ENCODE measurements at places on chromosomes 13 and 19.

GRCh38 chr13:43286751-43287150, 263.4 kb downstream of the DNAJC15 start:
- no peak for DNase-seq

GRCh38 chr13:113586661-113587479, 2.3 kb downstream of the TFDP1 start:
- no peak for DNase-seq

DNA sequence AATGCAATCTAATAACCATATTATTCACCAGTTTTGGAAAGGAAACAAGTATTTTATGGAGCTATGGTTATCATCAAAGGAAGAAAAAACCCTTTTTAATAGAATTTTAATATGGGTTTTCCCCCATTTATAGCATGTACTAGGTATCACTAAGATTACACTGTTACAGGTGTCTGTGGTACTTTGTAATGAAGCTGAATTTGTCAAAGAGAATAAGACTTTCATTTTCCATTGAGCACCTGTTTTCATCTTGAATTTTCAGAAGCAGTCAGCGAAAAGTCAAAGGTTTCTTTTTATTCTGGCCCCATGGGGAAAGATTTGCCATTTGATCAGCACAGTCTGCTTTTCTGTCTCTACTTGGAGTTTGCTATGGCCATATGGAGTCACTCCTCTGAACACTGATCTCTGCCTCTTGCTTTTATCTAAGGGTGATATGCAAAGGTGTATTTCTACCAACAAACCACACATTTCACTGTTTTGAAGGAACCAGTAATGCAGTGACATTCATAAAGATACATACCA, 590.0 kb downstream of the DCT start:
- DNase-seq, result no peak

DNA sequence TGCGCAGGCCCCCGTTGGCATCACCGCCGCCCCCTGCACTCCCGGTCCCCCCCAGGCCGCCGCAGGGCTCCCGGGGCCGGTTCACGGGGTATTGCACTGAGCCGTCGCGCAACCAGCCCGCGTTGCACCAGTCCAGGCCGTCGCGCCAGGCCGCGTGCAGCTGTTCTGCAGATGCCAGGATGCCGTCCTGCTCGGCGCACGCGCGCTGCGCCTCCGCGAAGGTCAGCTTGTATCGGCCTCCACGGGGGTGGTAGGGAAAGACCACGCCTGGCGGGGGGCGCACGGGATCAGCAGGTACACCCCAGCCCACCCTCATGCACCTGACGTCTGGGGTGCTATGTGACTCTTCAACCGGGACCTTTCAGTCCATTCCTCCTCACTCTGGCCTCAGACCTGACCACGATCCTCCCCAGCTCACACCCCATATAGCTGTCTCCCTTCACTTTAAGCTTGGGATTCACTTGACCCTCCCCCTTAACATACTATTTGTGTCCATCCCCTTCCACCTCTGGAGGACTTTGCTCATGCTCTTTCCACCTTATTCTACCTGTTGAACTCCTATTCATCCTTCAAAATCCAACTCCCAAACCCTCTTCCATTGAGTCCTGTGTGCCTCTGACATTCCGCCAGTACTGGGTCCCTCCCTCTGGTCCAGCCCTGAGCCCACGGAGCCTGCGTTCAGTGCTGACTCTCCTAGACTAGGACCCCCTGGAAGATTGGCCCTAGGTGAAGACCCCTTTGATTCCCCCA, 14.3 kb downstream of the TM6SF2 start:
- no peak for DNase-seq

DNA sequence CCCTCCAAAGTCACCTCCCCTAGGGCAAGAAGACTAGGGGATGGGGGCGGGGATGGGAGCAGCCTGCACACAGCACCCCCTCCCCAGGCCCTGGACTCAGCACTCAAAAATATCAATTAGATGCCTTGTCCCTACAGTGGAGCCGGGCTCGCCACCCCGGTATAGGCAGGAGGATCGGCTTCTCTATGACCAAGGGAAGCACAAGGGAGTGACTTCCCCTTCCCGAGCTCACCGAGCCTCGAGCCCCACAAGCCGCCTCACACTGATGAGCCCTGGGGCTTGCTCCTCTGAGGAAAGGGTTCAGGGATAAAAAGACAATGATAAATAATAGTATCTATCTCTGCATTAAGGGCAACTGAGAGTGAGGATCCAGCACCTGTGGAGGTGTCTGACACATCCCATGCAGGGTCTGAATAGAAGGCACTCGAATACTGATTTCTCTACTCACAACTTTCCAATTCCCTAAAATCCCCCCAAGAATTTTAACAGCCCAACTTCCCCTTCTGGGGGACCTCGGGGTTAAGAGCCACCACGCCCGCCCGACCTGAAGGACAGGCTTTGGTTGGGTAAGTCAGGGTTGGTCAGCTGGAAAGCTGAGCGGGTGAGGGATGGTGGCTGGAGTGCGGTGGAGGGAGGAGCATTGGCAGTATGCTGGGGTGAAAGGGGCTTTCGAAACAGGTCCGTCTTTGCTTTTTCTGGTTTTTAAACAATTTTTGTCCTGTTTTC, 51.3 kb downstream of the STK24 start:
- no peak for DNase-seq

GRCh38 chr13:80475718-80476117, 134.8 kb upstream of the SPRY2 start:
- DNase-seq, result no peak

DNA sequence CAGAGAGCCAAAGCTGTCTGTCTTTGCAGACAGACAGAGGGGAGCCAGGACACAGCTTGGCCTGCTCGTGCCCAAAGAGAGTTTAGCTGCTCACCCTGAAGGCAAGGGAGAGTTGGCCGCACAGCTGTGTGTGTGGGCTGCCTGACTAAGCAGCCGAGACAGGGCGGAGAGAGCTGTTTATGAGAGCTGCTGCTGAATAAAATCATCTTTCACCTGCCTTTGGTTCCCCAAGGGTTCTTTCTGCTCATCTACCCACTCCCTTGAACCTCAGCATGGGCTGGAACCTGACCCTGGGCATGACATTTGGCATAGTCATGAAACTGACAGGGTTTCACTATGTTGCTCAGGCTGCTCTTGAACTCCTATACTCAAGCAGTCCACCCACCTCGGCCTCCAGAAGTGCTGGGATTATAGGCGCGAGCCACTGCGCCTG, 98.2 kb downstream of the RBM26 start:
- no peak for DNase-seq

DNA sequence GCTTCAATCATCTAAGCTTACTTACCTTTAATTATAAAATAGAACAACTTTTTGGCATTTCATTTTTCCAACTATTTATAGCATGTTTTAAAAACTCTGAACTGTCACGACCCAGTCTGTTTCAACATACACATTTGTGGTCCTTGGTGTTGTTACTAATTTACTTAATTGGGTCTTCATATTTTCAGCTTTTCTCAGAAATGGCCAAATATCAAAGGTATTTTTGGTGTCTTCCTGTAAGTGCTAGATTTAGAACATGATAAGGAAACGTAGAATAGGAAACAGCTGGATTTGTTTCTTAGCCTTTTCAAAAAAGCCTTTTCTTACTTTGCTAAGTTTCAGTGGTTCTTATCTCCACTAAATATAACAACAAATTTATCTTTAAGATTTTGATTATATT, 11.4 kb downstream of the LPAR6 start:
- no peak for DNase-seq

- DNase-seq, result no peak
These were observed 77.9 kb downstream of the CACNA1A start for GRCh38 chr19:13428352-13428751.

DNA sequence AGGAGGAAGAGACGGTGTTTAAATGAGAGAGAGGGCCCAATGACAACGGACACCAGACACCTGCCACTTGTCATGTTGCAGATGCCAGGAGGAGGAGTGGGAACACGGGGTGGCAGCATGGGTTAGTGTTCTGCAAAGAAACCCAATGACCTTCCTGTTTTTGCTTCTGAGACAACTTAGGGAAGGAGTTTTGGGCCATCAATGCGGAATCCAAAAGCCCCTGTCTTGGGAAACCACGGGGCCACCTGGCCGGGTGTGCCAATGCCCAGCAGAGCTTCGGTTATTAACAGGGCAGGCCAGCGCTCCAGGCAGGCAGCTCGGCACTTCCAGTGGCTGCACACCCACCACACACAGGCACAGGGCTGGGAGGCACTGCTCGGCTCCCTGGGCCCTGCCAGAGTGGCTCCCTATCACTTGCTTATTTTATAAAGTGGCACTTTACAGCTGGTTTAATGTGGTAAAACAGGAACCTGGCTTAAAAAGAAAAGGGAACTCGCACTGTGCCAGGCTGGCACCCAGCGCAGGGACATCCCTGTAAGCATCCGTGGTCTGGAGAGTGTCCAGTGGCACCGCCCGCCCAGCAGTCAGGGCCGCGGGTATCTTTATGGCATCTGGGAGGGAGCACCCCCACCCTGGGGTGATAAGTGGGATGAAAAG, 19.1 kb downstream of the ELL start:
- DNase-seq, result no peak

Measured in stimulated activated CD8-positive, alpha-beta memory T cell treated with anti-CD3 and anti-CD28 coated beads, Interleukin-4, amount 100 ng/mL, for 1 hour (primary cell).